ENCODE measurements at places on chromosomes 13 and 19. TPM values are rescaled to one million over a fixed set of nuclear protein-coding genes. Genes with fewer than 3 reads are reported as not detected.

The PNPLA6 gene
- 27.2 TPM for polyA plus RNA-seq

The DLEU7 gene
- polyA plus RNA-seq: 0.02 TPM

The ICAM4 gene
- polyA plus RNA-seq: 0.26 TPM

The CCDC122 gene
- polyA plus RNA-seq: 2.3 TPM

All from esophagus (tissue), 2 donors.